ENCODE measurements at places on chromosomes 7 and 10.

GRCh38 chr7:23598296-23598695 lies 1.1 kb downstream of the CCDC126 start:
- no peak for DNase-seq

GRCh38 chr7:16479161-16479560 lies 13.6 kb upstream of the SOSTDC1 start:
- no peak for DNase-seq

GRCh38 chr10:15703151-15703880 lies 16.4 kb downstream of the ITGA8 start:
- no peak for DNase-seq

GRCh38 chr10:78424723-78425122 lies 391.1 kb downstream of the RPS24 start:
- DNase-seq = no peak

DNA sequence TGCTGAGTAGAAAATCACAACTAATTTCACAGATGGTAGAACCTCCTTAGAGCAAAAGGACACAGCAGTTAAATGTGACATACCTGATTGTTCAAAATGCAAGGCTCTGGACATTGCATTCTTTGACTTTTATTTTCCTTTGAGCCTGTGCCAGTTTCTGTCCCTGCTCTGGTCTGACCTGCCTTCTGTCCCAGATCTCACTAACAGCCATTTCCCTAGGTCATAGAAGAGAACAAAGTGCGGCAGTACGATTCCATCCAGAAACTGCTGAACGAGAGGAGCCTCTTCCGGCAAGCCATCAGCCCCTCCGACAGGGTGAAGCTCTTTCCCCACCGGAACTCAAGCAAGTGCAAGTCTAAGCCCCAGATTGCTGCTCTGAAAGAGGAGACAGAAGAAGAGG lies 186.9 kb downstream of the CFTR start:
- DNase-seq = no peak

- no peak for DNase-seq
Observed at GRCh38 chr10:130403153-130404075, 267.2 kb downstream of the GLRX3 start.

GRCh38 chr10:1731592-1731991 lies 5.7 kb downstream of the ADARB2 start:
- no peak for DNase-seq

DNA sequence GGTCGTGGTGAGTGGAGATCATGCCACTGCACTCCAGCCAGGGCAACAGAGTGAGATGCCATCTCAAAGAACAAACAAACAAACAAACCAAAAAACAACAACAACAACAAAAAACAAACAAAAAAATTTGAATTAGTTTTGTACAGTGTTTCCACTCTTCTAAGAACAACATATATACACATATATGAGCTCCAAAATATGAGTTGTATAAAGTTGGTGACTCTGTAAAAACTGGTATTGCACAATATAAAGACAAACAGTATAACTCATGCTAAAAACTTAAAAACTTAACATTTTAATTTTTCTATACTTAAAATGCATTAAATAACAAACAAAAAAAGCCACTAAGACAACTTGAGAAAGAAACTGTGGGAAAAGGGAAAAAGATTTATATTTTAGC lies 46.0 kb downstream of the AKR1B15 start:
- DNase-seq = no peak

GRCh38 chr10:22854935-22855421 lies 72.9 kb upstream of the ARMC3 start:
- DNase-seq = no peak

DNA sequence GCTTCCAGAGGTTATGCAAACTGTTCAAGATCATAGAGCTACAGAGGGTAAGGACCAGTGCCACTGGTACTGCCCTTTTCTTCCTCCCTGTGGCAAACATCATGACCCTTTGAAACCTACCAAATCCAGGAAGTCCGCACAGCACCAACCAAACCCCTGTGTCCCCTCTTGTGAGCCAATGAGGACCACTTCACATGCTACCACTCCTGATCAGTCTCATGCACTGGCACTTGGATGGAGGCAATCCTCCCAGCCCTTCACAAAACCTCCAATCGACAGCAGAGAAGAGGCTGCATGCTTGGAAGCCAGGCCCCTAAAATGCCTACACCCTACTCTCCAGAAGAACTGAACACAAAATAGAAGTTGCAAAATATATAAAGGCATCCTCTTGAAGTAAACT lies 248.0 kb downstream of the TNS3 start:
- no peak for DNase-seq

DNA sequence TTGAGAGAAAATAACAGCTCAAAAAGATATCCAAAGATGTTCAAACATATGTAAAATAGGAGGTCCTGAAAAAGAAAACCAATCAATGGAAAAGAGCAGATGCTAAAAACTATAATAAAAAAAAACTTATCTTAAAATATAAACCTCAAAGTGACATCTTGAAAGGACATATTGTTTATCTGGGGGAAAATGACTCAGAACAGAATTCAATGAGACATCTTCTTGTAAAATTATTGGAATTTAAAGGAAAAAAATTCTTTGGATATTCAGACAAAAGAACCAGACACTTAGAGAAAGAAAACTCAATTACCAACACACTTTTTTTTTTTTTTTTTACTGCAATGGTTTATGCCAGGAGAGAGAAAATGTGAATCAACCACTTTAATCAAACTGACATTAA lies 58.9 kb downstream of the NAMPT start:
- no peak for DNase-seq

- DNase-seq = no peak
Observed at GRCh38 chr10:118342638-118343020, 505 bp upstream of the FAM204A start.

DNA sequence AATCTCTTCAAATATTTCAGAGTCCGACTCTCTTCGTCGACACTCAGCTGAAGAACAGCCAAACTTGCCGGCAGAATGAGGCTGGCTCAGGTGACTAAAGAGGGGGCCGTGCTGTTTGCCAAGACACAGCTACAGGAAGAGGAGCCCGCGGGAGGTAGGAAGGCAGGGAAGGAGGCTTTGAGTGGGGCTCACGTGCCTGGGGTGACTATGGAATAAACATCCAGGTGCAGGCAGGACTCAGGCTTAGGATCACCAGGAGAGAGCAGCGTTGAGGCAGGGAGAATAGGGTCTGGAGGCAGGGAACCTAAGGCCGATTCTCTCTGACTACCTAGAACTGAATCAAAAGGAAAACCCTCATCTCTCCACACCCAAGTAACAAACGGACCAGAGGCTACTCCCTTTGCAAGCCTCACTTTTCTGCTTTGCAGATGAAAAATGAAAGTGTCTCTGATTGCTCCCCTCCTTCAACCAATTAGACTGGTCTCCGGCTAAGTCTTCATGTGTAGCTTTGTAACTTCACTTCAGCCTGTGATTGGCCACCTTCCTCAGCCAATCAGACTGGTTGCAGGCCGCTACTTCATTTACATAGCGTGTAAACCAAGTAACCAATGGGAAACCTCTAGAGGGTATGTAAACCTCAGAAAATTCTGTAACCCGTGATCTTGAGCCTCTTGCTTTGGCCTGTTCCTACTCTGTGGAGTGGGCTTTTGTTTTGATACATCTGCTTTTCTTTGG lies 19.7 kb upstream of the BNIP3 start:
- no peak for DNase-seq

DNA sequence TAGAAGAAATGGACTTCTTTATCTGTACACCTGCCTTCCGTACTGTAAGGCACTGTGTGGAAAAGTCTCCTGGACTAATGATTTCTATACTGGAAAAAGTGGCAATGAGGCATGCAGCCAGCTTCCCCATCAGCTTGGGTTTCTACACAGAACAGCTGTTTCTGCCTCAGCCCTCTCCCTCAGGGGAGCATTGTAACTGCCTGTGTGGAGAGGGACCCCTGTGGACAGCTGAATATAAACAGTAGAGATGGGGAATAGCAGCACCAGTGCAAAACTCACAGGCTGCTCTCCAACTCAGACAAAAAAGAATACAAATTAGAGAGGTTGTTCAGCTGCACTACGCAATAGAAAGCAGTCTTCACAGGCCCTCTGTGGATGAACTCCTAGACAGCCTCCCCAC lies 451.3 kb upstream of the MBL2 start:
- DNase-seq = no peak

GRCh38 chr10:1687190-1687589 lies 50.1 kb downstream of the ADARB2 start:
- no peak for DNase-seq

DNA sequence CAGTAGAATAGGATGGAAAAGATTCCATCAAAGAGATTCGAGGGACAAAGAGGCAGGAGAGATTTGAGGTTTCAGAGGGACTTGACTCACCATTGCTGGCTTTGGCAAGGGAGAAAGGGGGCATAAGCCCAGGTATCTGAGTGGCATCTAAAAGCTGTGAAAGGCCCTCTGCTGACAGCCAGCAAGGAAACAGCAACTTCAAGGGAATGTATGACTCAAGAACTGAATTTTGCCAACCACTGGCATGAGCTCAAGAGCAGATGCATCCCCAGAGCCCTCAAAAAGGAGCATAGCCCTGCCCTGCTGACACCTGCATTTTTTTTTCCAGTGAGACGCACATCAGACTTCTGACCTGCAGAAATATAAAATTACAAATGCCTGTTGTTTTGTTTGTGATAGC lies 19.6 kb upstream of the ADAM12 start:
- DNase-seq = no peak

DNA sequence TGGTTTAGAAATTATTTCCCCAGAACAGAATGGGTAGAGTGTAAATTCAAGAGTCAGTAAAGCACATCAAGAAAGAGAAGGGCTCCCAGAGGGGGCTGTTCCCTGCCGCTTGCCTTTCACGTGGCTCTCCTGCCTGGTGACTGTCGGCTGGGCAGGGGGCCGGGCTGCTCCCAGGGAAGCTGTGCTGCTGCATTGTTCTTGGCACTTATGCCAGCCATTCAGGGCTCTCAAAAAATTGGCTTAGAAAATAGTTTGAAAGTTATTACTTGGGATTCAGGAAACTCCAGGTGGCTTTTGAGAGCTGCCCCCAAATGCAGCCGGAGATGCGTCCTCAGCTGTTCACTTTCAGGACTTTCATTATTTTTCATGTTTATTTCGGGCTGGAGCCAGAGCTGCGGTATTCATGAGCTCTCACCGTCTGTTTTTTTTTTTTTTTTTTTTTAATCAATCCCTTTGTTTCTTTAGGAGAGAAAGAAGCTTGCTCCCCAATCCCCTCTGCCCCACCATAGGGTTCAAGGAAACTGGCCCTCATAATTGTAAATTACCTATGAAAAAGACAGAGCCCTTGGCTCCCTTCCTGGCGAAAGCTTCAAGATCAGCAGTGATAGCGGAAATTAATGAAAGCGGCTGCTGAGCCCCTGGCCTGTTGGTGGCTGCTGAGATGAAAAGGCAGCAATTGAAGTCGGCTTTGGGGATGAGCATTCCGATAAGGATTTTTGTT lies 94.1 kb downstream of the SORCS3 start:
- no peak for DNase-seq

- DNase-seq = no peak
Observed at GRCh38 chr7:158460665-158461064, 127.0 kb downstream of the PTPRN2 start.

DNA sequence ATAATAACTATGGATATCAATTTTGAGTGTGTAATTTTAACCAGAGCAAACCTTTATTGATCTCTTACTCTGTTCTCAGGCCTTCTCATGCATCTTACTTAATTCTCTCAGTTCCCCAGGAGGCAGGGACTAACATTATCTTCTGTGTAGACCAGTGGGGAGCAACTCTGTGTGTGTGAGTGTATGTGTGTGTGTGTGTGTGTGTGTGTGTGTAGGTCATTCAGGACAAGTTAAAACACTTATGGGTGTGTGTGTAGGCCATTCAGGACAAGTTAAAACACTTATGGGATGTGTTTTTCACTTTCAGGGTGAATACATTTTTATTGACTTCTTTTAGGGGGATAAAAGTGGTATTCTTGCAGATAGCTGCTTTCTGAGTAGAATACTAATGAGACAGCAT lies 145.0 kb downstream of the ADAM12 start:
- no peak for DNase-seq

DNA sequence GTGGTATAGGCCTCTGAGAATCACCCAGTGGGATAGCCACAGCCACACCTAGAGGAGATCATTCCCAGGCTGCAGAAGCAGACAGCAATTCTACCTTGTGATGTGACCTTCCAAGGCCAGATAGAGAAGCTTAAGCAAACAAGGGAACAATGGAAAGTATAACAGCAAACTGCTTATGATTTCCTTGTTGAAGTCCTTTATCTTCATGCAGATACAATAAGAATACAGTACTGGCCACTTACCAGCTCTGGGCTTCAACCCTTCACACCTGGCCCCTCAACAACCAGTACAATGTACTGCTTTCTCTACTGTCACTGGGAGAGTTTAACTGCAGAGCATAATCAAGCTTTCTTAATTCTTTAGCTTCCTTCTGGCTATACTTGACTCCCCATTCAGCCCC lies 22.6 kb upstream of the DDX50 start:
- DNase-seq = no peak

DNA sequence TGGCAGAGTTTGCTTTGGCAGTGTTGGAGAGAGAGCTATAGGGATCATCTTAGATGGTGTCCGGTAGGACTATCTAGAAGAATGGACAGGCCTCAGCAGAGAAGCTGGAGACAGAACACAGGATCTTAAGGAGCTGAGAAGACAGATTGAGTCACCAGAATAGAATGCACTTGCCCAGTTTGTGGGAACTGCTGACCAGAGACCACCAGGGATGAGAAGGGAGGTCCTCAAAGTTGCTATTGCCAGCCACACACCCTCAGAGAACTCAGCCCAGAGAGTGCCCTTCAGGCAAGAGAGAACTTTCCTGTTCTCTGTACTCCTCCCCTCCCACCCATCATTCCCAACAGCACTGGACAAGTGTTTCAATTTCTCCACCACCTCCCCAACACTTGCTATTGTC lies 25.3 kb upstream of the GALNT11 start:
- no peak for DNase-seq

- DNase-seq = no peak
Observed at GRCh38 chr10:71923138-71923692, 41.0 kb upstream of the CHST3 start.

DNA sequence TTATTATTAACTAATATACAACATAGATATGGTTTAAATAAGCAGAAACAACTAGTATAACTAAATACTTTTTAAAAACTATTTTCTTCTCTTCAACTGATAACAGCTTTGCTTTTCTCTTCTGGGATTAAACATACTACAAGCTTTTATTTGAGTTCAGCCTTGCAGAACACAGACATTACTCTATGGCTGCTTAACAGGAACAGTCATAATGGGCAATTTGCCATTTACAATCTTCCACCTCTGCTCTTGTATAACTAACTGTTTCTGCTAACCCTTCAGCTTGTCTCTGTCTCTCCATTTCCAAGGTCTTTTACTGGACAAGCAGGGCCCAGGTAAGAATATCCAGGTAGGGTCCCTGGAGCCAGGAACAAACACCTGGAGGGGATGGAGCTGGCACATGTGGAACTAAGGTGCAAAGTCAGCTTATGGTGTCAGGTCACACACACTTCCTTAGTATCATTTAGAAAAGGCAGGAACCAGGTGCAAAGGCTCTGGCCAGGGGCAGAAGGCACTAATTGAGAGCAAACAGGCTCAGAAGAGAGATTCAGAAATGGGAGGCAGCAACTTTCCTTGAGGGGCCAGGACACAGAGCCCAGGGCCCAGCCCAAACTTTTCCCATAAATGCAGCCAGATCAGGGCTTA lies 93.1 kb downstream of the STRA8 start:
- no peak for DNase-seq

- DNase-seq = no peak
Observed at GRCh38 chr10:83991986-83992753, 147.1 kb upstream of the GHITM start.

- DNase-seq = no peak
Observed at GRCh38 chr7:77759294-77759889, 38.8 kb downstream of the TMEM60 start.

Measured in esophagus squamous epithelium (tissue), 5 donors.